Keratinocyte (primary cell): ENCODE measurements at places on chromosomes 6 and 20.
A peak's percentile ranks its signal among the peaks of the same experiment; 100 is the strongest.

GRCh38 chr6:73349311-73349710 is 4.8 kb downstream of the DPPA5 start:
- no peak for DNase-seq

DNA sequence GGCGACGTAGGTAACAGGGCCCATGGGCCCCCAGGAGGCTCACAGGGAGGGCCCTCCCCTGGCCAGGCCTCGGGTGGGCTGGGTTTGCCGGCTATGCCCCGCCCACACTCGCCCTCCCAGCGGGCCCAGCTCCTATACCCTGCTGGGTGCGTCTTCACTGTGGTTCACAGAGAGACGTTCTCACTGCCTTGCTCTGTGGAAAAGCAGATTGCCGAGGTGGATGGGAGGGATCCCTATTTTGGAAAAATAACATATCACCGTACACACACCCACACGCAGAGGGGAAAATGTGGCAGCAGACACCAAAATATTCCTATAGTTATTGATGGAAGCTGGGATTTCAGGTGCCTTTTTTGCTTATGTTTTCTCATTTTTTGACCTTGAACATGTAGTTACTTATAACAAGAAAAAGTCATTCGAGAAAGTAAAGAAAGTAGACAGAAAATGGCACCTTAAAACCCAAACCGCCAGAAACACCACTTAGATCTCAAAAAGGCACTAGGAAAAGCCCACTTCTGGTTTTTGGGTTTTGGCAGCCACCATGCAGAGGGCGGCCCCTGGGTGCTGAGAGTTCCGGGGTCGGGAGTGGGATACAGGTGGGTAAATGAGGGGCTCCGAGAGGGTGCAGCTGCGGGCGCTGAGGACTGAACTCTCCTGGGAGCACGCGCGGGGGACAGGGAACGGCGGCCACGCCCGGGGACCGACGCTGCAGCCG is 49.4 kb downstream of the TMEM242 start:
- DNase-seq: no peak

DNA sequence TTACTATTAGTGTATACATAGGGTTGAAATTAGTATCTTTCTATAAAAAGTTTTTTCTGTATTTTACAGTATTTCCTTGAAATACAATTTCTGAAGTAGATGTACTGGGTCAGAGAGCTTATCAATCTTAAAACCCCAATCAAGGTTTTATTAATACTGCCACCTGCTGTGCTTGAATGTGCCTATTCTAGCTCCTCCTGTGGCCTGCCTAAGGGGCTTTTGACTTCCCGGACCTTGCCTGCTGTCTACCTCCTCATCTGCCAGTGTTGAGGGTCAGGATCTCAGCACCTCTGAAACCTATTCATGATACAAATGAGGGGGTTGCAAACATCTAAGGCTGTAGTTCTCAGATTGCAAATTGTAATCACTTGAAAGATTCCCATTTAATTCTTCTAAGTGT is 9.2 kb downstream of the PACRG start:
- DNase-seq: no peak

- no peak for DNase-seq
Observed at GRCh38 chr20:2741463-2741862, 48.9 kb downstream of the EBF4 start.

GRCh38 chr6:152598421-152598820 is 38.7 kb downstream of the SYNE1 start:
- DNase-seq: no peak

GRCh38 chr20:62186096-62186426 is 3.2 kb downstream of the MTG2 start:
- DNase-seq: no peak

DNA sequence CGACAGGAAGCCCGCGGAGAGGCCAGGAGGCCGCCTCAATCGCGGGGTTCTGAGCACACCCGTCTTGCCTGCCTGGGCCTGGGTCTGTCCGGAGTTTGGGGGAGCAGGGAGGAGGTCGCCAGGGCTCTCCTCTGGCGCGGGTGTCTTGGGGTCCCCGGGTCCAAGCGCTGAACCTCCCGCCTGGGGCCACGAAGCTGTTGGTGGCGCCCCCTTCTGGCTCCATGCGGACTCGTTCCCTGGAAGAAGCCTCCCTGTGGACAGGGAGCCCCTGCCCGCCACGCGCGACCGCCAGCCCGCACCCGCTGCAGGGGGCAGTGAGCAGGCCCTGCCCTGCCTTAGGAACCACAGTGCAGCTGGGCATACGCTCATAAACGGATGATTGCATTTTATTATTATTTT is 44.7 kb downstream of the MCUR1 start:
- no peak for DNase-seq

GRCh38 chr6:151029970-151030369 is 164.5 kb downstream of the MTHFD1L start:
- DNase-seq: no peak

DNA sequence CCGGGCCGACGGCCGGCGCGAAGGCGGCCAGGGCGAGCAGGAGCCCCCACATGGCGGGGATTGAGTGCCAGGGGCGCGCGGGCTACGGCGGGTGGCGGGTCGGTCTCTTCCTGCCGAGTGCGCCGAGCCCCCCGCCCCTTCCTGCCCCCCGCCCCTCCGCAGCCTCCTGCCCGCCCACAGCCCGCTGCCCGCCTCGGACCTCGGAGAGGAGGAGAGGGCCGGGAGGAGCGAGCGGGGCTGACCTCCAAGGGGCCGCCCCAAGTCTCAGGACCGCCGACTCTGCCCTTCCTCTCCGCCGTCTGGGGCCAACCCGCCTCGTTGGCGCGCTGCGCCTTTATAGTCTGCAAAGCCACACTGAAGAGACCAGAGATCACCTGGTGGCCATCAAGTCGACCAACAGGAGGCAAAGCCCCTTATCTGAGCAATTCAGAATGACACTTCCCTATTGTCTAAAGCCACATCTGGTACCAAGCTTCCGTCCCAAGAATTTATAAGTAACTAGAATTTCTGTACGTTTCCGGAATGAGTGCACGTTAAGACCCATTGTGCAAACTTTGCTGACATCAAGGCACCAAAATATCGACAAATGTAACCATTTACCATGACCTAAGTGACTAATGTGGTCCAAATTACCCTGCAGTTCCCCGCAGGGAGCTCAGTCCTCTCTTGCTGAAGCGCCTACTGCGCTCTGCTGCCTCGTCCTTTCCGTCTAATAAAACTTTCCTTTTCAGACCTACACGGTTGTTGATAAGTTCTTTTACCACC is at the start of gene CPXM1:
CPXM1 (minus strand) TSS at position 107 of the 765 bp plus-strand sequence; CDS start at position 52, 55 bp downstream.
- no peak for DNase-seq

DNA sequence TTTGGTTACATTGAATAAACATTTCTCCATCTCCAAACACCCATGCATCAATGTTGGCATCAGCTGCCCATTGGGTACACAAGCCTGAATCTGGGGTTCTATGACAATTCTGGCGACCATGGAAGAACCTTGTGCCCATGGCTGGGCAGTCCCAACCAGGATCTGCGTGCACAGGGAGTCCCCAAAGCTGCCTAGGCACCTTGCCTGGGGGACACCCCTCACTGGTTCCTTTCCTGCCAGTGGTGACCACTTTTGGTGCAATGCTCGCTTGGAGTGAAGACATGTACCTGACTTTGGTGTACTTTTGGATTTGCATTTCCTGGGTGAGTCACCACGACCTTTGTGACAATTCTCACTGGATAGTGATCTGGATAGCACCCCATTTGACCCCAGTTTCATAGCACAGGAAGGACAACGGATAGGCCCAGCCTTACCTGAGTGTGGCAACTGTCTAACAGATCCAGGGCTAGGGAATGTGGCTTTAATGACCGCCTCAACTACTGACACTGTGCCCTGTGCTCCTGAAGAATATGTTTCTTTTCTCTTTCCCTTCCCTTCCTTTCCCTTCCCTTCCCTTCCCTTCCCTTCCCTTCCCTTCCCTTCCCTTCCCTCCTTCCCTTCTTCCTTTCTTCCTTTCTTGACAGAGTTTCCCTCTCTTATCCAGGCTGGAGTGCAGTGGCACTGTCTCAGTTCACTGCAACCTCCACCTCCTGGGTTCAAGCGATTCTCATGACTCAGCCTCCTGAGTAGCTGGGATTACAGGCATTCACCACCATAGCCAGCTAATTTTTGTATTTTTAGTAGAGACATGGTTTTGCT is 7.1 kb downstream of the SPINT3 start:
- DNase-seq: no peak

DNA sequence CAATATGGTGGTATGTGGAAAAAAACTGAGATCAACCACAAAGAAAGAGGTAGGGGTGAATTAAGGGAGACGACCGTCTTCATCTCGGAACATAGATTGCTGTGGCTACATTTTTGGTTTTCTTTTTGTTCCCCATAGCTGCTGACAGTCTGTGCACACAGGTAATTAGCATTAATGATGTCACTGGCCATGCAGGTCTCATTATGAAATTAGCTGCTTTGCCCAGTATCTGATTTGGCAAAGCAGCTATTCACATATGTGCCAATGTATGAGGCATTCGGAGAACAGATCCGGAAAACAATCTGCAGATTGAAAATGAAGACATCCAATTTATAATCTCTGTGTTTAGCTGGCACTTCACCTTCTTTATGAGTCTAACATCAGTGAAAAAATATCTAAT is 13.1 kb downstream of the NOX3 start:
- no peak for DNase-seq

DNA sequence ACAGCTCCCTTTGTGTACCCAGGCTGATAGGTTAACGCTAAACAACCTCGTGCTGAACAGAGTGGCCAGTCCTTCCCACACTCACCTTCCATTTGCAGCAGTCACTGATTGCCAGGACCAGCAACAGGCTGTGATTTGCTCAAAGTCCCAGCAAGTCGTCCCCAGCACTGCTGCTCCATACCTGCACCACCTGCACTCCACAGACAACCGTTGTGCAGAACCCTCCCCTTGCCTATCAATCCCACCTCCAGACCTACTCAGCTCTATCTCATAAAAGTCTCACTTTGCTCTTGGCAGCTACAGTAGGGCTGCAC is 43.1 kb upstream of the SCML4 start:
- DNase-seq: no peak

DNA sequence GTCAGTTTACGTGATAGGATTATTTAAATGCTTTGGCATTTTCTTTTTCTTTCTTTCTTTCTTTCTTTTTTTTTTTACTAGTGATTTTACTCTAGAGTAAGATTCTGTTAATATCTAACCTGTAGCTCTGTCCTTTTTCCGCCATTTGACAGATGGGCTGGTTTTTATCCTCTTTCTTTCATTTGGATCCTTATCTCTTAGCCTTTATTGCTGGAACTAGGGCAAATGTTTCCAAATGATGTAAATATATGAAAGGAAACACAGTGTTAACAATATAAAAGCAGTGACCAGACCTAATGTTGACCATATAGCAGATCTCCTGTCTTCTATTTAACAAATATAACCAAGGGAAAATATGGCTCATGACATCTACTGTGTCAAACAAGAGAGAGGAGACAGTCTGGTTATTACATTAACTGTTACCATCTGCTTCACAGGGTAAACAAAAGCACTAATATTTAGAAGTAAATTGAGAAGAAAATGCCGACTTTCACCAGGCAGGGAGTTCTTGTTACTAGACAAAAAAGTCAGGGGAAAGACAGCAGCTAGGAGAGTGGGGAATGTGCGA is 59.8 kb upstream of the GCLC start:
- DNase-seq: no peak

DNA sequence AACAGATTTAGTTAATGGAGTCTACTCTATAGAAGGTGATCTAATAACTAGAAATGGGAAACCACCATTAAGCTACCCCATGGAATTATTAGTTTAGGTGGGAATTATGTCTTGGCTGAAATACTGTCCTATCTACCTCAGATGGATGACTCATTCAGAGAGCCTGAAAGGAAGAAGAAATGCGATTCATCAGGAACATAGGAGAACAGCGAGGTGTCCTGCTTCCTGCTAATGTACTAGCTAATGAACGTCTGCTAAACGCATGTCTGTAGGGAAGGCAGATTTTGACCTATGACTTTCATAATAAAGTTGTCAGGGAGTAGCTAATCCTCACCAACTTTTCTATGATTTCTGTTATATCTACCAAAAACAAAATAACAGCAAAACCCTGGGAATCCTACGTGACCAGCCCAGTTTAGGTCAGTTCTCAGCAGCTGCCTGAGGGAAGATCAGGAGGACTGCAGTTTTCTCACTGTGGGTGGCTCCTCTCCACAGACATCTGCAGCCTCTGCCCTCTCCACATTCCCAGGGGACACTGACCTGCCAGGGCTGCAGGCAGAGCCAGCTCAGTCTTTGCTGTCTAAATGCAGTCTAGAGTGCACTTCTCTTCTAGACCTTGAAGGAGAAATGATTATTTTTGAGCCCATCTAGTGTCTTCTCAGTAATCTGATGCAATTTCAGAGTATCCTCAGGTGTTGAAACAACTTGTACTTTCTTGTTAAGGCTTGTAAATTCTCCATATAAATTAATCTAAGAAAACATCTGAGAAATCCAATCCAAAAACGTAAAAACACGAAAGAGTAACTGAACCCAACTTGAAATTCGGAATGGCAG is 18.1 kb upstream of the SFT2D1 start:
- no peak for DNase-seq

DNA sequence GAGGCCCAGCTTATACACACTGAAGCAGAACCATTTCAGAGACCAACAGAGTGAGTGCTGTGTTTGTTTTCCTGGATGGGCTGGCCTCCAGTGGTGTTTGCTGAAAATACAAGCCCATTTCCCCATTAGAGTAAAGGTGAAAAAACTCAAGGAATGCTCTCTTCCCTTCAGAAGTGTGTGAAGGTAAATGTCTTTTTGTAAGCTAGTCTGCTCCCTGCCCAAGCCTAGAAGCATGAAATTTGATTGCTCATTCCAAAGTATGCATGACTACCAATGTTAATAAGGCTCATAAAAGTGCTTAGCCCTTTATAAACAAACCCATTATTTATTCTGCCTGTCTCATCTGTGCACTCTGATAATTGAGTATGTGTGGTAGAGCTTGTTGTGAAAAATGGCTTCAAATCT is 59.1 kb downstream of the ADGRF1 start:
- DNase-seq: peak; percentile 32

DNA sequence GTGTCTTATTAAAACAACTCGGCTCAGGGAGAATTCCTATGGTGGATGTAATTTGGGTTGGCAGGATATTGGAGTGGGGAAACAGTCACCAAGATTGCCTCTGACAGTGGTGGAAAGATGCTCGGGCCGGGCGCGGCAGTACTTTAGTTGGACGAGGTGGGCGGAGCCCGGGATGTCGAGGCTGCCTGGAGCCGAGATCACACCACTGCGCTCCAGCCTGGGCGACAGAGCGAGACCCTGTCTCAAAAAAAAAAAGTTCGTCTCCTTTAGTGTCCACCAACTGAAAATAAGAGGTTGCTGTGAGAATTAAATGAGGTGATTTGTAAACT is 621 bp downstream of the NOL7 start:
- DNase-seq: no peak

- DNase-seq: no peak
Observed at GRCh38 chr6:110491644-110492317, 15.4 kb upstream of the SLC22A16 start.
